Bladder microvascular endothelial cell (primary cell): ENCODE measurements at places on chromosomes 2 and 18. TPM values are rescaled to one million over a fixed set of nuclear protein-coding genes. Genes with fewer than 3 reads are reported as not detected.

EMILIN2 gene
- total RNA-seq: 4.0 and 5.8 TPM in 2 replicates

FLACC1 gene
- 0.49 and 1.3 TPM in 2 replicates for total RNA-seq

SPATA3 gene
- not detected in 2 replicates for total RNA-seq

ASB18 gene
- total RNA-seq: 0.25 TPM in 1 of 2 replicates, not detected in the other

SCYGR4 gene
- not detected in 2 replicates for total RNA-seq

PAIP2B gene
- total RNA-seq: 0.65 and 1.8 TPM in 2 replicates

ERBB4 gene
- under 0.01 and 0.06 TPM in 2 replicates for total RNA-seq

STAM2 gene
- total RNA-seq: 11.0 and 27.3 TPM in 2 replicates

ECEL1 gene
- not detected in 2 replicates for total RNA-seq
